Activated CD8-positive, alpha-beta memory T cell treated with anti-CD3 and anti-CD28 coated beads for 24 hours (primary cell): ENCODE measurements at places on chromosomes 4 and X.

GRCh38 chr4:96295143-96295741 is 455.3 kb downstream of the PDHA2 start:
- DNase-seq = no peak

- DNase-seq = no peak
Observed at GRCh38 chr4:127145006-127145540, 487.7 kb upstream of the INTU start.

DNA sequence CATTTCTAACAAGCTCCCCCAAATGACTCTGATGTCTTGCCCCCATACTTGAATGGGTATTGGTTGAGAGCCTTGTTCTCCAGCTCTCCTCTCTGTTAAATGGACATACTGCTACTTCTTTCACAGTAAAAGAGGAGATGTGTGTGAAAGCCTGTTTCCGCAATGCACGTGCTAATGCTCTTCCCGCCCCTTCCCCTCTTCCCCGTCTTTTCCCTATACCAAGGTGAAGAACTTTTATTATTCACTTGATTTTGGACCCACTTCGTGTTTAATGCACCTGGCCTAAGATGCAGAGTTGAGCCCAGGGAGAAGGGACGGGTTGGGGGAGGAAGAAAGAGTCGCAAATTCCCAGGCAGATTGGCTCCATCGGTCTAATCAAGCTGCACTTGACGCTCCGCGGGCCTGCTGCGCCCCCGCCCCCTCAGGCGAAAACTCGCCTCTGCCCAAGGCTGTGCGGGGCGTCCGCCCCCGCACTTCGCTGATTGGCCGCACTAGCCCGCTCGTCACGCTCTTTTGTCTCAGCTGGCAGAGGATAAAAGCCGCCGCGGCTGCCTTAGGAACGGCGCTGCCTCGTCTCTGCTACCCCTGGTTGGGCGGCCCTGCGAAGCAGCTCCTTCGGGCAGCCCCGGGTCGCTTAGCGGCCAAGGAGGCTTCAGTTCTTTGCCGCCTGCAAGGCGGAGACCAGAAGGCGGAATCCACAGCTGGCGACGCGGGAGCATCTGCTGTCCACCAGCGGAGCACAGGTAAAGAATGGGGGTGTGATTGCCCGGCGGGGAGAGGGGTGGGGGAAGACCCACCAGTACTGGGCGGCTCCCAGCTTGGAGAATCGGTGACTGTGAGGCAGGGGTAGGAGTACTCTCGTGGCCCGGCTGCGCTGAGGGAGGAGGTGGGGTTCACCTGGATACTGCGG is at the start of gene ZCCHC12:
ZCCHC12 (plus strand) TSS at position 562 of the 910 bp plus-strand sequence. CDS start 1,421 bp downstream, outside the sequence.
- peak; percentile 67 for DNase-seq

DNA sequence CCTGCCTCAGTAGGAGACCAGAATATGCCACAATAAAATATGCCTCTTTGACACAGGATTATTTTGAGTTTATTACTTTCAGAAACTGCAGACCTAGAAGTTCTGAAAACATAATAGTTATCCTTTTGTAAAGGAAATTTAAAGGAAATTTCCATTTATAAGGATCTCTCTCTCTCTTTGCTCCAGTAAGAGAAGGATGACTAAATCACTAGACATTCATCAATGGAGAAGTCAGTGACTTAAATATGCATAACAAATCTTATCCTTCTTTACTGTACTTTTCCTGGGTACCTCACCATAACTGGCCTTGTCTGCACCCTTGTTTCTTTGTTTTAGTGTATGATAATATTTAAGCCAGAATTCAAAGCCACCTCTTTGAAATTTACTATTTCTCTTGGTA is 28.3 kb upstream of the OPHN1 start:
- DNase-seq = no peak

GRCh38 chrX:149462849-149463248 is 42.3 kb downstream of the IDS start:
- no peak for DNase-seq

DNA sequence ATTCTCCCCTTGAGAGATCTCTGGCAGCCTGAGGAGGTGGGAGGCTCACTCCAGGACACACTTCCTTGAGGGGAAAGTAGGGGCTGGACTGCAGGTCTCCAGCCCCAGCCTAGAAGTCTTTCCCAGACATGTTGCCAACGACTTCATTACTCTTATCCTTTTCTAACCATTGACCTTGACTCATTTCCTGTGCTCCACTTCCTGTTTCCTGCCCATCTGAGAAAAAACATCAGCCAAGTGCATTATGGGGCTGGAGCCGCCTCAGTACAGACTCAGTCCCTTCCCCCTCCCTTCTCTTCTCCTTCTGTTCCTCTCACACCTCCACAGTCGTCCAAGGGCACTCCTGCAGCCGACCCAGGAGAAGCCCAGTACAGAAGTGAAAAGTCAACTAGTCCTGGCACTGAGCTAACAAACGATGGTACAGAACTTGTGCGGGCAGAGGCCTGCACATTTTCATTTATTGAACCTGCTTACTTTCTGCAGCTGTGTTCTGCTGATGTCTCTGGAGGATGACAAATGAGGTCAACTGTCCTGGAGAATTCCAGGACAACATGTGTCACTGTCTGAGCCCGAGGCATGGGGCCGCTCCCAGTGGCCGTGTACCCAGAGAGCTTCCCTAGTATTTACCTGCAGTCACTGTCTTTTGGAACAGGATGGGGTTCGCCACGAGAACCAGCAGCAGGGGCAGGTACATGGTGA is 20.1 kb downstream of the GPR143 start:
- DNase-seq = no peak

DNA sequence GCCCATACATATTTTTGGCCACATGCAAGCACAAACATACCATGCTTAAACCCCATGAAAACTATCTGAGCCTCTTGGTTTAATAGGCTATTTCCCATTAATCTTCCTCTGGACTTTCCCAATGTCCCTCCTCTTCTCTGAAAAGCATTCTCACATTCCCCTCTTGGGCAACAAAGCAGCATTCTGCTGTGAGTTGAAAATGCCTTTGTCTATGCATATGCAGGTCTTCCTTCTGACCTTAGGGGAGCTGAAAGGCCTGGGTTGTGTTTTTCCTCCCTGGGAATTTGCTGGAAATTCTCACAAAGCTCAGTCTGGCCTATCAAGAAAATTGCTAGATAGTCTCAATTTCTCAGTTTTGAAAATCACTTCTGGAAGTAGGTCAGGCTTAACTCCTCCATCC is 4.2 kb downstream of the VSIG4 start:
- no peak for DNase-seq

GRCh38 chr4:22030307-22030706 is 81.7 kb upstream of the KCNIP4 start:
- no peak for DNase-seq

- no peak for DNase-seq
Observed at GRCh38 chr4:83071116-83071515, 36.1 kb downstream of the COPS4 start.

- no peak for DNase-seq
Observed at GRCh38 chr4:140989944-140990343, 143.3 kb downstream of the RNF150 start.

- DNase-seq = no peak
Observed at GRCh38 chr4:171582961-171583581, 230.1 kb upstream of the GALNTL6 start.

DNA sequence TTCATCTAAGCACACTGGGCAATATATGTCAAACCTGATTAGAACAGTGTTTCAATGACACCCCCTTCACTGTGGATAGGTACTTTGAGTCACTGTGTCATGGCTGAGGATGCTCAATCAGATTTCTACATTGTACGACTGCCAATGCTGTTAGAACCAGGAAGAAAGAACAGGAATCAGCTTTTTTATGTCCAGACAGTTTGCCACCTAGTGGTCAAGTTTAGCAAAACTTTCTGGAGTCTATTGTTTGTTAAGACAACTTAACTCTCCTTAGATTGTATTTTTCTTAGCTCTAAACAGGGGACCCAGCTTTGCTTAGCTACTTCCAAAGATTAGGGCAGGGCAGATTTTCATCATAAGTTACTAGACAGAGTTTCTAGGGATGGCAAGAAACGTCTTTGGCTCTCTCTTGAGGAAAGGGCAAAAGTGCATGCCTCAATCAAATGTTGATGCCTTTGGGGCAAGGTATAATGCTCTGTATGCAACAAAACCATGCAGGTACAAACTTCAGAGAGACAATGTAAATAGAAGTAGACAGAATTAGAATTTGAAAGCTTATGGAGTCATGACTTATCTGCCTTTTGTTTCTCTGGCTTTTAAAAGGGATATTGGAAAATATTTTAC is 40.5 kb upstream of the BMP3 start:
- no peak for DNase-seq

- no peak for DNase-seq
Observed at GRCh38 chr4:104531390-104531789, 36.7 kb upstream of the CXXC4 start.

GRCh38 chr4:121072224-121073003 is at the start of gene NDNF:
Gene NDNF (minus strand): TSS chr4:121072535. CDS start chr4:121045837, 26,698 bp downstream.
- peak; percentile 78 for DNase-seq

GRCh38 chr4:105369988-105370387 is 103.9 kb downstream of the PPA2 start:
- DNase-seq = no peak

DNA sequence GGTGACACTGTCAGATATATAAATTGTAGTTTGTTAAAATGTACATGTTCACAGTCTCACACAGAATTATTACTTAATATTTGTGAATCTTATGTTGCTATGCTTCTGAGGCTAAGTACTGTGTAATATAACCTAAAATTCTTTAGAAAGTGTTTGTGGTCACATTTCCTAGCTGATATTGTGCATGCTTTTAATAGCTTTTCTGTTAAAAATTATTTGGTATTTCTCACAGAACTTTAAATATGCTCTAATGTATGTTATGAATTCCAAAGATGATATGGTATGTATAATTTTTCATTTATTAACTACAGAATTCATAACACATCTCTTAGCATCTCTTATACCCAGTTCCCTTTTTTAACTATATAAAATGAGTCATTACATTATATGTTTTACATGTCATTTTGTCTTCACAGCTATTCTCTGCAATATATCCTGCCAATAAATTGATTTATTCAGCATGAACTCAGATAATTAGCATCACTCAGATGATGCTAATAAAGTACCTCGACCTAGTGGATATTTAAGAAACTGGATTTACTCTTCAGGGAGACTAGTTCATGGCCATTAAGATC is 9.3 kb downstream of the PTPN13 start:
- DNase-seq = no peak

DNA sequence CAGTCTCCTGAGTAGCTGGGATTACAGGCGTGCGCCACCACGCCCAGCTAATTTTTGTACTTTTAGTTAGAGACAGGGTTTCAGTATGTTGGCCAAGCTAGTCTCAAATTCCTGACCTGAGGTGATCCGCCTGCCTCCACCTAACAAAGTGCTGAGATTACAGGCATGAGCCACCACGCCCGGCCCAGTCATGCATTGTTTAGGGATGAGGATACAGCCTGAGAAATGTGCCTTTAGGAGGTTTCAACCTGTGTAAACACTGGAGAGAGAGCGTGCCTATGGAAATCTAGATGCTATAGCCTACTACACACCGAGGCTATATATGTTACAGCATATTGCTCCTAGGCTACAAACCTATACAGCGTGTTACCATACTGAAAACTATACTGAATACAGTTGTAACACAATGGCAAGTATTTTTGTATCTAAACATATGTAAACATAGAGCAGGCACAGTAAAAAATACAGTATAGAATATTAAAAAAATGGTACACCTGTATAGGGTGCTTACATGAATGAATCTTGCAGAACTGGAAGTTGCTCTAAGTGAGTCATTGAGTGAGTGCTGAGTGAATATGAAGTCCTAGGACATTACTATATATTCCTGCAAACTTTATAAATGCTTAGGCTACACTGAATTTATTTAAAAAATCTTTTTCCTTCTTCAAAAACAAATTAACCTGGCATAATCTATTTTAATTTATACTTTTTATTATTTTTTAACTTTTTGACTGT is 588.2 kb upstream of the ADGRL3 start:
- DNase-seq = no peak

DNA sequence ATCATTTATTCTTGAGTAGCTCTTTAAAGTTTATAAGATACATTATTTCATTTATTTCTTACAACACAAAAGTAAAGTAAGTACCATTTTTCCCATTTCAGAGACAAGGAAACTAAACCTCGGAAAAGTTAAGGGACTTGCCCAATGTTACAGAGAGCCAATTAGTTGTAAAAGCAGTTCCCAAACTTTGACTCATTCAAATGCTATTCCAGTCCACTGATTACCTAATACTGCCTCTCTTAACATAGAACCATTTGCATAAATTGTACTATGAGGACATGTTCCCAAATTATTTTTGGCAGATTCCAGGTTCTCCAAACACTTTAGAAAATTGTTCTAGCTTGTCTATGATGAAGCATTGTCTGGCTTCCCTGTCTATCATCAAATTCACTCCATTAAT is 45.6 kb upstream of the GRIA3 start:
- DNase-seq = no peak

- DNase-seq = no peak
Observed at GRCh38 chr4:2079926-2080325, 20.8 kb downstream of the NAT8L start.

DNA sequence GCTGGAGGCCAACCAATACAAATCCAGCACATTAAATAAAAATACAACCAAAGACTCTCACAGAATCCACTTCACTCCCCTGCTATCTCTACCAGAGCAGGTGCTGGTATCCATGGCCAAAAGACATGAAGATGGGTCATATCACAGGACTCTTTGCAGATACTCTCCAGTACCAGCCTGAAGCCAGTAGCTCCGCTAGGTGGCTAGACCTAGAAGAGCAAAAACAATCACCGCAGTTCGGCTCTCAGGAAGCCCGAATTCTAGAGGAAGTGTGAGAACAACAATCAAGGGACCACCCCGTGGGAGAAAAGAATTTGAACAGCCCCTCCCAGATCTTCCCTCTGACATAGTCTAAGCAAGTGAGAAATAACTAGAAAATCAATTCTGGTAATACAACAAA is 20.2 kb downstream of the CLIC2 start:
- no peak for DNase-seq

- no peak for DNase-seq
Observed at GRCh38 chrX:155666741-155667140, 54.0 kb upstream of the TMLHE start.

DNA sequence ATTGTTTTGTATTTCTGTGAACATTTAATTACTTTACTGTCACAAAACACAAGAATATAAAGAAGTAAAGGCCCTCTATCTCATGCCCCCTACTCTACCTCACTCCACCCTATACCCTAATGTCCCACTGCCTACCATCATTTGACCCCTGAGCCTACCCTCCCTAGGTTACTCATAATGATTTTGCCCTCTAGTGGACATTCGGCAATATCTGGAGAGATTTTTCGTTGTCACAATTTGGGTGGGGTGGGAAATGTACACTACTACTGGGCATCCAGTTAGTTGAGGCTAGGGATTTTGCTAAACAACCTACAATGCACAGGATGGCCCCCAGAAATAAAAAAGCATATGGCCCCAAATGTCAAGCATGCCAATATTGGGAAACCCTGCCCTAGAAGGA is 10.2 kb downstream of the TEX13A start:
- DNase-seq = no peak

- DNase-seq = no peak
Observed at GRCh38 chr4:3612934-3613333, 80.7 kb upstream of the LRPAP1 start.

GRCh38 chrX:19334945-19335626 is 8.6 kb upstream of the PDHA1 start:
- DNase-seq = no peak

- DNase-seq = no peak
Observed at GRCh38 chr4:31995943-31996901, 1276.1 kb downstream of the PCDH7 start.
